Stimulated activated CD8-positive, alpha-beta memory T cell treated with anti-CD3 and anti-CD28 coated beads, Interleukin-7, amount 100 ng/mL, for 1 hour (primary cell): ENCODE measurements at places on chromosomes 2 and 18.

DNA sequence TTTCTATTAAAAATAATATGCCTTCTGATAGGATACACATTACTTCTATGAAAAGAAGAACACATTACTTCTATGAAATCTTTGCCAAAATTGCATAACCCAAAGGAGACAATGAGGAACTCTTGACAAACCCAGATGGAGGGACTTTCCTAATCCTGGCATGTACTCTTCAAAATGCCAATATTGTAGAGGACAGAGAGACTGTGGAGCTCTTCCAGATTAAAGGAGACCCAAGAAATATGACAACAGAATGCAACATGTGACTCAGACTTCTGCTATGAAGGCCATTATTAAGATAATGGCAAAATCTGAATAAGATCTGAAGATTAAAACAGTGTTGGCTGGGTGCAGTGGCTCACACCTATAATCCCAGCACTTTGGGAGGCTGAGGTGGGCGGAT is 22.2 kb downstream of the SOWAHC start:
- no peak for DNase-seq

DNA sequence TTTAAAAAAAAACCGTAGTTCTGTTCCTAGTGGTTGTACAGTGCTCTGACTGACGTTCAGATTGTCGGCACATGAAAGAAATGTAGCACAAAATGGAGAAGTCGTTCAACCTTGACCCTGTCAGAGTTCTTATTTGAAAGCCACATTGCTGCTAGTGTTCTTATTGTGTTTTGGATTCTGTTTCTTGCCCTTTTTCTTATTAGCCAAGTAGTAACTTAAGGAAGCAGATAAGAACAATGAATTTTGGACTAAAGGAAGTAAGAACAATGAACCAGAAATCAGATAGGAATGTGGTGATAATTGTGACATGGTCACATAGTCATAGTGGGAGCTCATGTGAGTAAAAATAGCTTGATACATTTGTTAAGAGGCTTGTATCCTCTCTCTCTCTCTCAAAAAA is 45.9 kb downstream of the RPIA start:
- DNase-seq: no peak

- DNase-seq: no peak
These were observed 50.2 kb downstream of the SKA1 start for GRCh38 chr18:50424877-50425690.

GRCh38 chr18:24584813-24585212 is 124.4 kb downstream of the HRH4 start:
- no peak for DNase-seq

DNA sequence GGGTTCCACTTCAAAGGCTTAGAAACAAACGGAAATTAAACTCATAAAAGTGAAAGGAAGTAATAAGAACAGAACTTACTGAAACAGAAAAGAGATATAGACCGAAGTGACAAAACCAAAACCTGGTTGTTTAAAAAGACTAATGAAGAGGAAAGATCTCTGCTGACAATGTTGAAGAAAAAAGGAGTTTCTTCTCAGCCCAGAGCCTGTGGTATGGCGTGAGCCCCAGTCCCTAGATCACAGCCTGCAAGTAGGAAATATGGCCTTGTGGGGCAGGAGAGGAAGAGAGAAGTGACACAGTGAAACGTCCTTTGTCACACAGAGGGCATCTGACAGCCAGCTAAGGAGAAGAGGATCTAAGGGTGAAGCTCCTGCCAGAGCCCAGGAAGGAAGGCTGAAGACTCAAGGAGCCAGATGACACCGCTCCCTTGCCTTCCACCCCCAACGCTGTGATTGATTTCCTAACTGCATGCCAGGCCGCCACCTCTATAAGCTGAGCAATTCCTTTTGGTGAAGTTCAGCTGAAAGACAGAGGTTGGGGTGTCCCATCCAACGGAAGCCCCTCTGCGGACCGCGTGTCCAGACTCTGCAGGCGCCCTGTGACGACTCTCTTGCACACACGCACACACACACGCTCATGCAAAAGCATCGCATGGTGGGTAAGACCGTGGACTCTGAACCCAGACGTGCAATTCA is 141.1 kb downstream of the HDAC4 start:
- no peak for DNase-seq

GRCh38 chr2:233349005-233349998 is 5.0 kb upstream of the DGKD start:
- no peak for DNase-seq

DNA sequence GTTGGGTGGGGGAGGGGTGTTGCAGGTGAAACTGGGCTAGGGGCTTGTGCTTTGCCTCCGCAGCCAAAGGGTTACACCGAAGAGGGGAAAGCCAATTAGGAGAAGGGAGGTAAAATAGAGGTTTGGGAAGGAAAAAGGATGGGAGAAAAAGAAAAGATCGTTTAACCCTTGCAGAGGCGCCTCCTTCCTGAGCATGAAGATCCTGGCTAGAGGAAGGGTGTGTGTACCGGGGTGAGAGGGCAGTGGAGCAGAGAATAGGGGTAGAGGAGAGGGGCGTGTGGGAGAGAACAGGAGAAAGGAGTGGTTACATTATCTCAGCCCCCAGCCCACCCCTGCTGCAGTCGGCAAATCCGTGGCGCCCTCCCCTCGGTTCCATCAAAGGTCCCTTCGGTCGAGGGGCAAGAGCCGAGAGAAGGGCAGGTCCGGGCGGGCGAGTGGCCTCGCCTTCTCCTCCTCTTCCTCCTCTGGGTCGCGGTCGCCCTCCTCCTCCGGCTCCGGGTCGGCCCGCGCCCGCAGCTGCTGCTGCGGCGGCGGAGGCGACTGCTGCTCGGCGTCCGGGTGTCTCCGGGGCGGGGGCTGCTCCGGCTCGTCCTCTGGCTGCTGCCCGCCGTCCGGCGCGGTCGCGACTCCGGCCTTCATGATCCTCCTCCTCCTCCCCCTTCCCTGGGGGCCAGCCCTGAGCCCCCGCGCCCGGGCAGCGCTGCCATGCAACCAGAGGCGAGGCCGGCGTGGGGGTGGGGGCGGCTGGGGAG is 1.1 kb downstream of the MARCHF4 start:
- no peak for DNase-seq

- no peak for DNase-seq
These were observed 102.7 kb upstream of the PTPRM start for GRCh38 chr18:7464245-7464966.

- no peak for DNase-seq
These were observed 86.0 kb downstream of the DTNB start for GRCh38 chr2:25587361-25587760.

- DNase-seq: no peak
These were observed 224.6 kb upstream of the LRRTM4 start for GRCh38 chr2:77746780-77747179.

- DNase-seq: no peak
These were observed 132.6 kb upstream of the ZNF236 start for GRCh38 chr18:76689646-76690264.

- no peak for DNase-seq
These were observed 608.1 kb downstream of the LRP1B start for GRCh38 chr2:141522702-141523101.

- no peak for DNase-seq
These were observed 165.0 kb downstream of the ZEB2 start for GRCh38 chr2:144354953-144355352.

DNA sequence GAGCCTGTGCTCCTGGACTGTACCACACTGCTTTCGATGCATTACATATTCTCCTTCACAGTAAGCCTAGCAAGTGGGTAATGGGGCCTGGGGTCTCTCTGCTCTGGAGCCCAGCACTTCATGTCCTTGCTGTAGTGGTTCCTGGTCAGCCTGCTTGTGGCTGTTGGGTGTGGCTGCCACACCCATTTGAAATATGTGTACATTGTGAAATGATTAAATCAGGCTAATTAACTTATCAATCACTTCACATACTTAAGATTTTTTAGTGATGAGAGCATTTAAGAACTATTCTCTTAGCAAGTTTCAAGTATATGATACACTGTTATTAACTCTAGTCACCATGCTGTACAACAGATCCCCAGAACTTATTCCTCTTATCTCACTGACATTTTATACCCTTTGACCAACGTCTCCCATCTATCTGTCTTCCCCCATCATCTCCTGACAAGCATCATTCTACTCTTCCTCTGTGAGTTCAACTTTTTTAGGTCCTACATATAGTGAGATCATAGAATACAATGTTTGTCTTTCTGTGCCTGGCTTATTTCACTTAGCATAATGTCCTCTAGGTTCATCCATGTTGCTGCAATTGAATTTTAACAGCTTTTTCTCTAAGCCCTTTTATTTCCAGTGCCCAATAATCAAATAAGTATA is 92.1 kb downstream of the LYPD6 start:
- DNase-seq: no peak

GRCh38 chr18:49563130-49563540 is 1.3 kb downstream of the LIPG start:
- no peak for DNase-seq

DNA sequence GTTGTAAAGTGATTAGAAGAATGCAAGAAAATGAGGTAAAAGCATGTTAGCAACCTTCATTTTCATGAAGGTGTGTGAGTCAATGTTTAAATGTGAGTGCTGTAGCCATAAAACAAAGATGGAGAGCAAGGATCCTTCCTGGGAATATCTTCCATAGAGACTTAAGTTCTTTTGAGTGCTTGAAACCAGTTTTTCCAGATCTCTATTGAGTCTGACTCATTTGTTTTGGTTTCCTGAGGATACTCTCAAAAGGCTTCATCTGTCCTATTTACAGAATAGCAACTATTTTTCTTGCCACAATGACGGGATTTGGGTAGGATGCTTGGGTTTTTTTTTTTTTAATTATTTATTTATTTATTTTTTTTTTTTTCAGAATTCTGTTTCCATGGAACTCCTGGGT is 45.9 kb upstream of the ASB1 start:
- no peak for DNase-seq

- DNase-seq: no peak
These were observed 11.6 kb downstream of the SPATA3 start for GRCh38 chr2:231007286-231008098.

DNA sequence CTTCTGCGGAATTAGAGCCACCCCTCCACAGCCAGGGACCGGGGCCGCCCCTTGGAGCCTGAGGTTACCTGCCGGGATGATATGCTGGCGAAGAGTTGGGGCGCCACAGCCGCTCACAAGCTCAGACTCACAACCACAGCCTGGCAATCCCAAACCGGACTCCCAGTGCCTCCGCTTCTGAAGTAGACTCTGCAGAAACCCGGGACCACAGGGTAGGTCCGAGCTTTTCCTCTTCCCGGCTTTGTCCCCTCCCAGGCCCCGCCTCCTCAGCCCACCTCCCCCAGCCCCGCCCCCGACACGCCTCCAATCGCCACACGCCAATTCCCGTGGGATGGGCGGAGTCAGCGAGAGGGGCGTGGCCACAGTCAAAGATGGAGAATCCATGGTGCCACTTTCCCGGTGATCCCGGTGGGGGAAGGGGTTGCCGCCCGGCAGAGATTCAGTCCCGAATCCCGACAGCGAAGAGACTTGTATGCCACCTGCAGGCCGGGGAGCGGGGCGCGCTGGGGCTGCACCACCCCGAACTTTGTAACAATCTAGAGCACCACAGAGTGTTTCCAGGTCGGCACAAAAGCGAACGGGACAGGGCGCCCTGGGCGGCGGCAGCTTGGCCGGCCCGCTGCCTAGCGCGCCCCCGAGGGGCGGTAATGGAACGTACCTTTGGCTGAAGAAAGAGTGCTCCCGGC is at the start of gene IDH1:
IDH1 (minus strand) TSS at position 201 of the 686 bp plus-strand sequence. CDS start 3,520 bp downstream, outside the sequence.
- peak; percentile 96 for DNase-seq

DNA sequence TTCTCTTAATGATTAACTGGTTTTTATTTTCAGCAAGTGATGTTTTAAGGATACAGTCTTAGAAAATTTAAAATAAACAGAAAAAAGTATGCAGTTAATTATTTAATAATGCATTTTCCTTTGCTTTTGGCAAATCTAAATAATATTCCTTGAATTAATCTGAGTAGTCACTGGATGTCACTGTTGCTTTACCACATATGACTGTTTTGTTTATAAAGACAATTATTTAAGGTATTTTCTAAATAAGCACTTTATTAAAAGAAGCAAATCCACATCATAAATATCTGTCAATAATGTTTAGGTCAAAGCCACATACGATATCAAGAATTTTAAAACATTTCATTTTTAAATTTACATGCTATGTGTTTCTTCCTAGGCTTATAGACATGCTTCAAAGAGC is 40.6 kb upstream of the TFPI start:
- no peak for DNase-seq

- DNase-seq: no peak
These were observed 11.3 kb downstream of the STK17B start for GRCh38 chr2:196160101-196160500.

- no peak for DNase-seq
These were observed 31.1 kb downstream of the SIGLEC15 start for GRCh38 chr18:45856531-45856930.

DNA sequence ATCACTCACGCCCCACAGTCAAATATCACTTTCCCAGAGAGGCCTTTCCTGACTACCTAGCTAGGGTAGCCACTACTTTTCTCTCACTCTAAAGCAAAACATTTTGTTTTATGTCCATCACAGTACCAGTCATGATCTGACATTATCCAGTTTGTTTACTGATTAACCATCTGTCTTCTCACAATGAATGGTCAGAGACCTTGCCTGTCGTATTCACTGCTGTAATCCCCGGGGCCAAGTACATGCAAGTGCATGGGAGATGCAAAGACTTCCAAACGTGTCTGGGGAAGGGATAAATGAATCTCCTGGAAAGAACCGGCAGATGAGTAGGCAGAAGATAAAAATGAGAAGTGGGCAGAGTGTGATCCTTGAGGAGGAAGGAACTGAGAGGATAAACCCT is 39.7 kb downstream of the THUMPD2 start:
- DNase-seq: no peak

- no peak for DNase-seq
These were observed 5.0 kb downstream of the LDLRAD4 start for GRCh38 chr18:13223311-13224143.

DNA sequence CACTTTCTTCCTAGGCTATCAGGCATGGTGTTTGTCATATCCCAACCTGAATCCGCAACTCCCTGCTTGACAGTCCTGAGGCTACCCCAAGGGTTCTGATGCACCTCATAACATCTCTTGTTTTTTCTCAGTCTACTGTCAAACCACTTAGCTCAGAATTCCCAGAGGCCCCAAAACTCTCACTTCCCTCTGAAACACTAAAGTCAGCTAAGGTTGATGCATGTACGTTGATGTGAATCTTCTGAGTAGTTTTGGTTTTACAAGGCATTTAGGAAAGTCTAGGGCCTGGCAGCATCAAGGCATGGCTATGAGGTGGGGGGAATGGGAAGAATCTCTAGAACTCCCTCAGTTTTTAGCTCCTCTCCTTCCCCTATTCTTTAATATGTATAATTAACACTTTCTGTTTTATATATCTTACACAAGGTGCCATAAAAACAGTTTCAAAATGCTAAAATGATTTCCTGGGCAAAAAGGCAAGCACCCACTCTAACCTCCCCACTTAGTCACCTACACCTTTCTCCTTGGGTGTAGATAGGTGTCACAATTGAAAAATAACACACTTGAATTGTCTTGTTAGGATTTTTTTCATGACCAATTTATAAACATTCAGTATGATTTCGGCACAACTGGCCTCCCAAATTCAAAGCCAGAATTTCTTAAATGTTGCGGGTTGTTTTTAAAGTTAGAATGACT is 71.4 kb upstream of the TANK start:
- no peak for DNase-seq
